AG08395 (cell line): ENCODE measurements at places on chromosomes 2 and 18.

- no peak for DNase-seq
Observed at GRCh38 chr18:78492813-78493371, 486.7 kb upstream of the SALL3 start.

GRCh38 chr2:240816584-240817495 lies 3.2 kb downstream of the KIF1A start:
- DNase-seq = no peak

GRCh38 chr2:10878268-10878915 lies 33.3 kb upstream of the KCNF1 start:
- DNase-seq = no peak

DNA sequence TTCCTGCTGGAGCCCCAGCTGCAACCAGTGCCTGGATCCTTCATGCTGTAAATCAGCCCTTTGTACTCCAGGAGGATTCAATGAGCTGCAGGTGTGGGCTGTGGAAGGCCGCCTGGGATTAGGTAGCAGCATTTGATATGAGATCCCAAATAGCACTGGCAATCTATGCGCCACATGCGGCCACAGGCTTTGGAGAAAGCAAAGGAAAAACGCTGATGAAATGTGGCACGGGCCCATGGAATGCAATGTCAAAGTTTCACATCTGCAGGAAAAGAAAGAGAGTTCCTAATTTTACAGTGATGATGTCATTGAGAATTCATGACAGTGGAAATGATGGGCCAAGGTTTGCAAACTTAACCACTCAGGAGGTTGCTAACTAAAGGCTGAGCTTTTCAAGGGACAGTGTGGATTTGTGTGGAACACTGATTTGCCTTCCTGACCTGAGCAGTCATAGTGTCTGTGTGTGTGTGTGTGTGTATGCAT lies 216.4 kb upstream of the OSR1 start:
- peak; percentile 76 for DNase-seq

DNA sequence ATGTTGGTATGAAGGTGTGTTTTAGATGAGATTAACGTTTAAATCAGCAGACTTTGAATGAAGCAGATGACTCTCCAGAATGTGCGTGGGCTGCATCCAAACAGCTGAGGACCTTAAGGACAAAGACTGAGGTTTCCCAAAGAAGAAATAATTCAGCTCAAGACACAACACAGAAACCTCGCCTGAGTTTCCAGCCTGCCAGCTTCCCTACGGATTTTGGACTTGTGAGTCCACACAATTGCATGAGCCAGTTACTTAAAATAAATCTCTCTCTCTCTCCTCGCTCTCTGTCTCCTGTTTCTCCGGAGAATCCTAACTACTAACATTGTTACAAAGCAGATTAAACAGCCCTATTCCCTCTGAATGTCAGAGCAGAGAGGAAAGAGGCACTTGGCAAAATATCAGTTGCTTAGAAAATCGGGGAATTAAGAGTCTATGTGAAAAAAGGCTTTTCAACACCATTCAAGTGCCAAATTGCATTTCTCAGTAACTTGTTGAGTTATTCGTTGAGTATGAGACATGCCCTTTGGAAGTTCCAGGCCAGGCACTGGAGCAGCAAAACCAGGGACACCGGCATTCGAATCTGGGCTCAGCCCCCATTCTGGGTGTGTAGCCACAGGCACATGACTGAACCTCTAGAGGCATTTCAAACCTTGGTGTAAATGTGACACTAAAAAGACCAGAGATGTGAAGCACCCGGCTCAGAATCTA lies 174.6 kb upstream of the PID1 start:
- DNase-seq = peak; percentile 19

GRCh38 chr2:8541636-8542035 lies 140.2 kb upstream of the ID2 start:
- DNase-seq = no peak

DNA sequence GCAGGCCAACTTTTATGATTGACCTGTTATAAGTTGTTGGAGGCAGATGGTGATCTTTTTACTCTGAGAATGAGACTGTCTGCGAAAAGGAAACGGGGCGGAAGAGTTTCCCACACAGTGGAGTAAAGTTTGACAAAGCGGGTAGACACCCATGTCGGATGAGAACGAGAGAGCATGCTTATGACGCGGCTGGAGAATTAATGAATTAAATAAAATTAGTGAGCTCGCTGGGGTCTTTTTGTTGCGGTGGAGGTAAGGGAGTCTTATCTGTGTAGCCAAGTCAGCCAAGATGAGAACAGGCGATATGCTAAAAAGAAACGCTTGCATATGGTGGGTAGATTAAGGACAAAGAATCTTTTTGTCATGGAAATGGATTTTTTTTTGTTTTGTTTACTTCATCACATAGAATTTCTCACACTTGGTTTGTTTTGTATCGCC lies 1.8 kb downstream of the SALL3 start:
- DNase-seq = no peak
